ENCODE measurements at places on chromosomes 16 and 17.

DNA sequence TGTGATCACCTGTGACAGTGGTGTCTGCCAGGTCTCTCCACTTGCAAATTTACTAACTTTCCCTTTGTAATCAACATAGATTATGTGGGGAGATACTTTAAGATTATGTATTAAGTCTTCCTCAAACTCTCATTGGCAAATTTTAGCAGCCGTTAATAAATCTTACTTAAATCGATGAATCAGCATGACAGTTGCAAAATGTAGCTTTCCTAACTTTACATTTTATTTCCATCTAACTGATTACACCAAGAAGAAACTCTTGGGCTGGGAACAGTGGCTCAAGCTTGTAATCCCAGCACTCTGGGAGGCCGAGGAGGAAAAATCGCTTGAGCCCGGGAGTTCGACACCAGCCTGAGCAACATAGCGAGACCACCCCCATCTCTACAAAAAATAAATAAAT, 23.3 kb upstream of the CPNE2 start:
- no peak for DNase-seq

DNA sequence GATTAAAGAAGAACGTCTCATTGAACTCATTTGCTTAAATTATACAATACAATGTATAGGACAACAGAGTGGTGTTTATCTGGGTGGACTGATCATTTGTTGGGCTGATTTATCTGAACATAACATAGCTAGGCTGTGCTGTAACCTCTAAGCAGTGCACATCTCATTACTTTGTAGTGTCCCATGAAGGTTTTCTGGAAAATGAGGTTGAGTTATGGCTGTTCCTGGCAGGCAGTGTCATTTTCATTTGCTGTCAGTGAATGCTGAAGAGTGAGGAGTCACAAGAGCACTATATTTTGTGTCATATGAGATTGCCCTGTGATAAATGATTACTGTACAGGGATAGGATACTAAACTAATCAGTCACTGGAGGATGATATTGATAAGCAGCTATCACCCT, 340.2 kb downstream of the HS3ST3B1 start:
- DNase-seq = no peak

- DNase-seq = no peak
Measured at GRCh38 chr16:84237994-84238750, 1.6 kb downstream of the KCNG4 start.

- DNase-seq = no peak
Measured at GRCh38 chr17:57269052-57269451, 12.7 kb downstream of the MSI2 start.

- DNase-seq = no peak
Measured at GRCh38 chr16:48607056-48607825, 2.7 kb downstream of the N4BP1 start.
